Activated CD4-positive, alpha-beta memory T cell treated with anti-CD3 and anti-CD28 coated beads, Interleukin-2, amount 10 ng/mL, durations not matched to agents 7 days and 5 days (primary cell): ENCODE measurements at places on chromosomes 11 and 22. TPM values are rescaled to one million over a fixed set of nuclear protein-coding genes. Genes with fewer than 3 reads are reported as not detected.

The POLD4 gene
- 74.0 TPM for total RNA-seq

The THRSP gene
- total RNA-seq, result not detected

The PRR33 gene
- 0.08 TPM for total RNA-seq

The LINC01488 gene
- not detected for total RNA-seq

The SH3BP1 gene
- 161 TPM for total RNA-seq

The ACR gene
- not detected for total RNA-seq

GRCh38 chr11:69825037-69825834 is 6.0 kb upstream of the FGF3 start:
- no peak for DNase-seq

DNA sequence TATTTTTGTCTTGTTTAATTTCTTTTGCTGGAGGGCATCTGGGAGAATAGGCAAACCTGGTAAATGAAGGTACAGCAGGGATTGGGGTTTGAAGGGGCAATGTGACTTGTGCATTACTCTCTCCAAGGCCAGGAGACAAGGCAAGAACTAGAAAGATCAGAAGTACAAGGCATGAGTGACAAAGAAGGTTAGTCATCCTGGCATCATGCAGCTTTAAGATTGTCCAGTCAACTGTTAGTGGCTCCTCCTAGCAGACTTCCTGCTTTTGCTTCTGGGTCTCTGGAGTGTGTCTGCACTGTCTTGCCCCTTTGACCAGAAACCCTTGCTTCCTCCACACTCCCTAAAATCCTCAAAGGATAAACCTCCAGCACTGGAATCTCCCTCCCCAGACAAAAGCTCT is 27.2 kb upstream of the GLYATL1 start:
- DNase-seq, result no peak

- DNase-seq, result no peak
These were observed 184.0 kb upstream of the GUCY1A2 start for GRCh38 chr11:107202241-107202640.

DNA sequence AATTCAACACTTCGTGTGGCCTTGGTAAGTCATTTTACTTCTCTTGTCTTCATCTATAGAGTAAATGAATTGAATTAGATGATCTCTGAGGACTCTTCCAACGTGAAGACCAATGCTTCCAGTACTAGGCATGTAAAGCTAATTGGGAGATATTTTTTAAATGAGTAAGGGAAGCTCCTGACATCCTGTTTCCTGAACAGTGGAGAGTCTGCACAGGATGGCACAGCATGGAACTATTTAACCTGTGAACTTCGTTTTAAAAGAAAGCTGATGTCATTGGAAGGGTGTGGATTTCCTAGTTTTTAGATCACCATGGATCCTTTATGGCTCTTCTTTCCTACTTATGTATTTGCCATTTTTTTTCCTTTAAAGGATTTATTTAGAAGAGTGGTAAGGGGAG is 48.4 kb upstream of the HSD17B12 start:
- no peak for DNase-seq

- DNase-seq, result peak; percentile 1
These were observed 8.3 kb upstream of the FOLR2 start for GRCh38 chr11:72208281-72208680.

- DNase-seq, result no peak
These were observed 28.6 kb upstream of the RASL10A start for GRCh38 chr22:29344137-29344536.

- DNase-seq, result no peak
These were observed 101.8 kb upstream of the CADM1 start for GRCh38 chr11:115605871-115606497.

- peak; percentile 87 for DNase-seq
These were observed 415.1 kb downstream of the ETS1 start for GRCh38 chr11:128172046-128172878.

GRCh38 chr11:74492974-74493790 is at the start of gene LIPT2:
Gene LIPT2 (minus strand): TSS chr11:74493724. CDS start chr11:74493703, 21 bp downstream.
- peak; percentile 98 for DNase-seq

- DNase-seq, result no peak
These were observed 100.2 kb downstream of the SYN3 start for GRCh38 chr22:32958001-32958400.

- no peak for DNase-seq
These were observed 383.3 kb downstream of the SHANK2 start for GRCh38 chr11:70869054-70869453.

DNA sequence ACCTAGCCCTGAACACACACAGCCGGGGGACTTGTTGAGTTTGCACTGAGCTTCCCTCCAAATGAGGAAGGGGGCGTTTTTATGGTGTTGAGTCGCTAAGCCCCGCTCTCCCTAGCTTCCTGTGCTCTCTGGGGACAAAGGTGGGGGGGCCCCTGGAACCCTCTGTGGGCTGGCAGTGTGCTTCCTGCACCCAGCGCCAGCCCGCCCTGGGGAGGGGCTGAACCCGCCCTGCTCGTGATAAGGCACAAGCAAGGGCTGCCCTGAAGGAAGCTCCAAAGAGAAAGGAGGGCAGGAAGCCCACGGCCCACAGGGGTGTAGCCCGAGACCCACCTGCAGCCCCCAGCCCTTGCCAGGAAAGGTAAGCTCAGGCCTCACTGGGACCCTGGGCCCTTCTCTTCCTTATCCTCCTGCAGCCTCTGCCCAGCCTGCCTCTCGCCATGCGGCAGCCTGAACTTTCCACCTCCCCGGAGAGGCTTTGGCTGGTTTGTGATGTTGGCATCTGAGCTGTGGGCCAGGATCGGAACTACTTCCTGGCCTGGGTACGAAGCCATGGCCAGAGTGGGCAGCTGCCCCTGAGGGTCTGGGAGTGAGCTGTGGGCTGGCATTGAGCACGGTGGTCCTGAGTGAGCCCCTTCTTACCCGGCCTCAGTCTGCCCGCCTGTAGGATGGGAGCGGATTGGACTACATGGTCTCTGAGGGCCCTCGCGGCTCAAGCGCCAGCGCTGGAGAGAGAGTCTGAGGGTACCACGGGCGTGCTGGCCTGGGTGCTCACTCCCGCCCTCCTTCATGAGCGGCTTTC is at the start of gene FERMT3:
FERMT3 (plus strand) TSS at position 265 of the 799 bp plus-strand sequence. CDS start 644 bp downstream, outside the sequence.
- peak; percentile 86 for DNase-seq

DNA sequence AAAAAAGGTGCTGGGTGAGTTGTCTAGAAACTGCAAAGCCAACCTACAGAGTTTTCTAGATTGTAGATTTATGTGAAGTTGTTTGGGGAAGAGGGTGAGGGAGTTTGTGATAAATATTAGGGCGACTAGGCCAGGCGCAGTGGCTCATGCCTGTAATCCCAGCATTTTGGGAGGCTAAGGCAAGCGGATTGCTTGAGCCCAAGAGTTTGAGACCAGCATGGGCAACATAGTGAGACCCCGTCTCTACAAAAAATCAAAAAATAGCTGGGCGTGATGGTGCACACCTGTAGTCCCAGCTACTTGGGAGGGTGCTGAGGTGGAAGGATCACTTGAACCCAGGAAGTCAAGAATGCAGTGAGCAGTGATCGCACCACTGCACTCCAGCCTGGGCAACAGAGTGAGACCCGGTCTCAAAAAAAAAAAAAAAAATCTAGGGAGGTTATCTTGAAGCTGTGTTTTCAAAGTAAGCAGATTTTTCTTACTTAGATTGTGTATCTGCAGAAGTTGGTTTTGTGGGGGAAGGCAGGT is 844 bp downstream of the APOL6 start:
- DNase-seq, result no peak

DNA sequence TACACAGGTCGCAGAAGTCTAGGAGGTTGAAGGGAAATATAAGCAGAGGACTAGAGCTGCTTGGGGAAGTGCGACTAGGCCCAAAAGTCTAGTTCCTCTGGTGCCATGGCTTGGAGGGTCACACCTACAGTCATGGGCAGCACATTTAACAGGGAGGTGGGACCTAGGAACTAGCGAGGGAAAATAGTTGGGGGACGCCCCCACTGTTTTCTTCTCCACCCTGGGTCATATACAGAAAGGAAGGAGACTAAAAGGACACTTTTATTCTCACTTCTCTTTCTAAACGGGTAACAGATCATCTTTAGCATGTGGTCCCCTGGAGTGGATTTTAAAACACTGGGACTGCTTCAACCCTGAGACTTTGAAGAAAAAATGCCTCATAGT is 16.6 kb downstream of the APIP start:
- no peak for DNase-seq

- no peak for DNase-seq
These were observed 41.2 kb downstream of the NTM start for GRCh38 chr11:131411636-131412035.
